Activated CD8-positive, alpha-beta memory T cell treated with anti-CD3 and anti-CD28 coated beads for 1 hour (primary cell): ENCODE measurements at places on chromosomes 4 and X.

DNA sequence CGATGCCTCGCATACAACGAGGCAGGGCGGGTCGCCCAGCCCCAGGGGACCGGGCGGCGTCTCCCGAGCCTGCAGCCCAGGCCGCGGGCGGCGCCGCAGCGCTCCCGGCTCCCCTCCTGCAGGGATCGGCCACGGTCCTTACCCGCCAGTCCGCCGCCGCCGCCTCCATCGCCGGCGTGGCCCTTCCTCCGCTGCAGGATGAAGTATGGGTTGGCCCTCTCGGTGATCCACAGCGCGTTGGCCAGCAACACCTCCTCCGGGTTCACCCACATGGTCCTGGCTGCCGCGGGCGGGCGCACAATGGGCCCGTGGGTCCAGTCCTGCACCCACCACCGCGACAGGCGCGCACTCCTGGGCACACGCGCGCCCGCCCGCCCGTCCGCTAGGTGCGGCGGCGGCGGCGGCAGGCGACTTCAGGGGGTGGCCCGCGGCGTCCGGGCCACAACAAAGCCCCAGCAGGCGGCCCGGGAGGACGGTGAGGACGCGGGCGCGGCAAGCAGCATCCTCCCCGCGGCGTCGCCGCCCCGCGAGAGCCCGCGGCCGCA is 339 bp downstream of the TBC1D9 start:
- no peak for DNase-seq

- no peak for DNase-seq
Measured at GRCh38 chrX:130402208-130402684, 459 bp downstream of the RBMX2 start.

- no peak for DNase-seq
Measured at GRCh38 chrX:44072631-44073030, 99.4 kb upstream of the NDP start.

DNA sequence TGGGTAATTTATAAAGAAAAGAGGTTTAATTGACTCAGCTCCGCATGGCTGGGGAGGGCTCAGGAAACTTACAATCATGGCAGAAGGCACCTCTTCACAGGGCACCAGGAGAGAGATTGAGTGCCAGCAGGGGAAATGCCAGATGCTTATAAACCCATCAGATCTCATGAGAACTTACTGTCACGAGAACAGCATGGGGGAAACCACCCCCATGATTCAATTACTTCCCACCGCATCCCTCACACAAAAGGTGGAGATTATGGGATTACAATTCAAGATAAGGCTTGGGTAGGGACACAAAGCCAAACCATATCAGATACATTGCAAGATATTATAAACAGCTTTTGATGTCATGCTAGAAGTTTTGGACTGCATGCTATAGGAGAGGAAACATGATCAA is 204.3 kb downstream of the VEGFC start:
- DNase-seq: no peak

DNA sequence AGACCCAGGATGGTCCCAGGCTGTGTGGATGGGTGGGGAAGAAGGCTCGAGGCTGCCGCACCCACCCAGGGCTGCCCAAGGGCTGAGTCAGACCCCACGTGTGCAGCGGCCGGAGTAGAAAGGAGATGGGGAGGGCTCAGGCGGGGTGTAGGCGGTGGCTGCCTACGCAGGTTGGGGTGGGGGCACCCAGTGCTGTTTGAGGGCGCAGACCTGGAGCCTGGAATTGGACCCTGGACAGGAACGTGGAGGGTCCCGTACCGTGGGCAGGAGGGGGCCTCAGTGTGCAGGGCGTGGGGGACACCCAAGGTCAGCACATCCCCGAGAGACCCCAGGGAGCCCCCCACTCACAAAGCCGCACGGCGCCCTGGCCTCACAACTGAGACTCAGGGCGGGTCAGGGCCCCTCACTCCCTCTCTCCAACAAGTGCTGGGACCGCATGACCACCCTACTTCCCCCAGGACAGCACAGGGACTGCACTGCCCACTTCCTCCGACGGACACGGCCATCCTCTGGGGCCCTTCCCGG is 79.9 kb downstream of the FAM53A start:
- no peak for DNase-seq

DNA sequence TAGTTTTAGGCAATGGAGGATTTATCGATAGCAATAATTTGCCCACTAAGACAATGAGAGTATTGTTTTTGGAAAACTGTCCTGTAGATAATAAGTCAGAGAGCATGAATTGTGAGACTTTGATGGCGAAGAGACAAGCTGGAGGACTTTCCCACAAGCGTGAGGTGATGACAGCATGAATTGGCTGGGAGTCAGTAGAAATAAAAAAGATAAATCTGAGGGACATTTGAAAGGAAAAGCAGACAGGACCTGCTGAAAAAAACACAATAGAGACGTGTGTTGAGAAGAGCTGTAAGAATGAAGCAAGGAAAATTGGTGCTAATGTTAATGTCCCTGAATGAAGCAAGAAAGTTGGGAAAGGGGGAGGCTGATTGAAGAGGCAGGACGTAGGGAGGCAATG is 233.5 kb downstream of the DCTD start:
- no peak for DNase-seq

- DNase-seq: no peak
Measured at GRCh38 chrX:12139934-12140611, 1.8 kb downstream of the FRMPD4 start.

DNA sequence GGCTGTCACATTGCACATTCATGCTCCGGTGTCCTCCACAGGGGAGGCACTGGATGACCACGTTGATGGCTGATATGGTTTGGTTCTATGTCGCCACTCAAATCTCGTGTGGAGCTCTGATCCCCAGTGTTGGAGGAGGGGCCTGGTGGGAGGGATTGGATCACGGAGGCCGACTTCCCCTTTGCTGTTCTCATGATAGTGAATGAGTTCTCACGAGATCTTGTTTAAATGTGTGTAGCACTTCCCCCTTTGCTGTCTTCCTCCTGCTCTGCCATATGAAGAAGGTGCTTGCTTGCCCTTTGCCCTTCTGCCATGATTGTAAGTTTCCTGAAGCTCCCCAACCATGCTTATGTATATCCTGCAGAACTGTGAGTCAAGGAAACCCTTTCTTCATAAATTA is 22.3 kb upstream of the NAT8L start:
- DNase-seq: no peak

DNA sequence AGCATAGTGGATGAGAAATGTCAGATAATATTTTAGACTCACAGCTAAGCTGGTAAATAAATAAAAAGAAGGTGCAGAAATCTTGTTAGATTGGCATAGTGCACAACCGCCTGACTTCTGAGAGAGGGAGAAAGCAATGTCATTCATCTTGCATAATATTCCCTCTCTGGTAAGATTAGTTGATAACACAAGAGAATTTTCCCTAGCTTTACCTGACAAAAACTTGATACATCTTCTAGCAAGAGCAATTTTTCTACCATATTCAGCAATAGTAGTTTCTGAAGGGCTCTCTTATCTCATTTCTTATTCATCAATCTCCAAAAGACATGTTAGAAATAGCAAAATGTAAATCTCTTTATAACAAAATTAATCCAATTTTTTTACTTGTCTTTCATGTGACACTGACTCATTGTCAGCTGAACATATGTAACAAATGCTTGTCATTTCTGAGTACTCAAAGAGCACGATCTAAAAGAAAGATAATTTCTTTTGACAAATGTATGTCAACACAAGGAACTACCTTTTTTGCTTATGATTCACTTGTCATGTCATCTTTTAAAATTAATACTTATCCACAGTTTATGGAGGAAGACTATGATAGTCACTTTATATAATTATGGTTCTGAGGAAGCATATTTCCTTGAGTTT is 240.0 kb downstream of the ARAP2 start:
- DNase-seq: no peak

- no peak for DNase-seq
Measured at GRCh38 chr4:99947190-99947578, 766 bp upstream of the DNAJB14 start.

DNA sequence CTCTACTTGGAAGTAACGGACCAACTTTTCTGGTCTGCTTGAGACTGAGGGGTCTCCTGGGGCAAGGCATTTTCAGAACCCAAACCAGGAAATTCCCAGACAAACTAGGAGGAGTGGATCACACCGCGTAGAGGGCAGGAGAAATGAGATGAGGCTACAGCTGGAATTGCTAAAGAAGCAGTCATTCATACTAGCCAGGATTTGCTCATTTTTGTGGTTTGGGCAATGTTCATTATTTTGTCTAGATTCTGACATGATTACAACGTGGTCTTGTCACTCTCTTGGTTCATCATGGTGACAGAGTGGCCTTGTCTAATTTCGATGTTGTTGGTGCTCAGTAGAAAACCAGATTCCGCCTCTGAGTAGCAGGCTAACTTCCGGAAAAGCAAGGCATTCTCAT is 63.2 kb downstream of the BANK1 start:
- no peak for DNase-seq

DNA sequence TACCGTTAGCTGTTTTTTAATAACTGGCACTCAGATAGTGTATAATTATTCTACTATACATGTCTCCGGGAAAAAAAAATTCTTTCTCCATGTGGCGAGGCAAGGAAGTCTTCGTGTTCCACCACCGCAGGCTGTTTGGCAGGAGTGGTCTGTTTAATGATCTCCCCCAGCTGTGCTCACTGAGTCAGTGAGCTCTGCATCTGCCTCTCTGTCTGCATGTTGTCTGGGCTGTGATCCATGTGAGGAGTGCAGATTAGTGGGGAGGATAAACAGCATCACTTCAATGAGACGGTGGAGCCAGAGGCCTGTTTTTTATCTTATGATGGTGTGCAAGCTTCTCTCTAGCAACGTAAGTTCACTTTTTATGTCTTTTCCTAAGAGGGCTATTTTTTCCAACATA is 69.8 kb downstream of the RPS3A start:
- no peak for DNase-seq

DNA sequence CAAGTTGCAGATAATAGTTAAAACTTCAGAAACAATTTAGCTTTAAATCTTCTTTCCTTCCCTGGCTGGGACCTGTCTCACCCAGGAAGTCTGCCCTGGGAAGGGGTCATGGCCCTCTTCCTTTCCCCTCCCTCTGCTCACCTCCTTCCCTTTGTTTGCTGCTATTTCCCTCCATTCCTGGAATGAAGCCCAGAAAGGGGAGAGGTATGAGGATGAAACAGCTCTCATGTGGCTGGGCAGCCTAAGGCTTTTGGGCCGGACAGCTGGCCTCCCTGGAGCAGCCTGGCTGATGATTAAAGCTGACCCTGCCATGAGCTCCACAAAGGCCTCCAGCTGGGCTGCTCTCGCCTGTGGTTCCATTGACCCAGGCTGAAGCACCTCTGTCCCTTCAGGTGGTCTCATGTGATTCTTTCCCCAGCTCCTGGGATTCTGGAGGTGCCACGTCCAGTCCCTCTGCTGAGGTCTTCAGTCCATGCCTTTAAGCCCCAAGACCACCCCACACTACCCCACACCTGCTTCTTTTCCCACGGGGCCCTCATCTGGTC is 202.1 kb downstream of the PTTG2 start:
- DNase-seq: no peak

DNA sequence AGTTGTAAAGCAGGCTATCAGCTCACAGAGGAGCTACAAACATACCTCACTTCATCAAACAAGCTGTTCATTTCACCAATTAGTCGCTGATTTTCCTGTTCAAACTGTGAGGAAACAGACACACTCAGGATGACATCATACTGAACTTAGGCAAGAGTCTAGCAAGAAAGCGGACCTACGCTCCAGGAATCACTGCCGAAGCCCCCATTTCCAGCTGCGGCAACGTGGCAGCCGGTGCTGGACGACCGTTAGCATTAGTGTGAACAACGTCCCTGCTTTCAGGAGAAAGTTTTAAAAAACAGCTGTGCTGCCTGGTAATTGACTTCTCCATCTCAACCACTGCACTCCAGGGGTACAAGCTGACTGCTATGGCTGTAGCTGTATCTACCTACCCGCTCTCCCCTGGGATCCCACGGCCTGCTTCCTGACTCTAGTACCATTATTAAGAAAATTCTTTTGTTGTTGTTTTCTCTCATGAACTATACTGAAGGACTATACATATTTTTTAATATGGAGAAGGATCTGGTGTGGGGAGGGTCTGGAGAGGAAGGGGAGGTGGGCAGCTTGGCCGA is 38.3 kb downstream of the NSG1 start:
- DNase-seq: no peak

DNA sequence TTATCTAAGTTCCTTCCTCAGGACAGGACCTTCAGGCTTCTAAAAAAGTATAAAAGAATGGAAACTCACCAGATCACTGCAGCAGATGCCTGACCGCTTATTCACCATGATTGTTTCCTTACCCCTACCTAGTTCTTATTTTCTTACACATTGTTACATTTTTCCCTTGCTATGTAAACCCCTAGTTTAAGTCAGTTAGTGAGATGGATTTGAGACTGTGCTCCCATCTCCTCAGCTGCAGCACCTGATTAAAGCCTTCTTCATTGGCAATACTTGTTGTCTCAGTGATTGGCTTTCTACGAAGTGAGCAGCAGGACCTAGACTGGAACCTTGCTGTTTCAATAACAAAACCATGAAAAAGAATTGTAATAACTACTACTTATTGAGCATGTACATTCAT is 4.7 kb downstream of the SPARCL1 start:
- no peak for DNase-seq

DNA sequence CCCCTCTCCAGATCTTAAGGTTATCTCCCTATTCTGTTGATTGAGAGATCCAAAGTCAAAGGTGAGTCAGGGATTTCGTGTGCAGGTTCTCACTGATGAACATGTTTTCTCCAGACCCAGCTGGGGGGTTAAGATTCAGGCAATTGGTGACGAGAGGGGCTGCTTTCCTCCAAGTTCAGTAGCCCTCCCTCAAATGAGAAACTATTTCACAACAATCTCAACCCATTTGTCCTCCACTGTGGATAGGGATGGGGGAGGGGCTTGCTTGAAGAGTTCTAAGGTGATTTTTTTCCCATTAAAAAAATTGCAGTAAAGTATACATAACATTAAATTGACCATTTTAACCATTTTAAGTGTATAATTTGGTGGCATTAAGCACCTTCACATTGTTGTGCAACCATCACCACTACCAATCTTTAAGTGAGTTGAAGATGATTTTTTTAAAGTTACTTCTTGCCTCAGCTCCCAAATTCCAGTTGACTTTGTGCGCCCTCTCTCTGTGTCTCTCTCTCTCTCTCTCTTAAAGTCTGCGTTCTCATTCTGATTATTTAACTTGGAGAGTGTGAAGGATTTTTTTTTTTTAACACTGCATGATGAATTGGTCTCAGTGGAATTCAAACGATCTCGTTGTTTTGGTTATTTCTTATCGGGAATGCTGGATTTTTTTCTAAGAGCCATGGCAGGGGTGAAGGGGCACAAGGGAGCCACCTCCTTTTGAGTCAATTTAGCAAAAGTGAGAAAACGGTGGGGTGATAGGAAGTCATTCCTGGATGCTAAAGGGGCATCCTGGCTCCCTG is 175.9 kb downstream of the SHROOM3 start:
- no peak for DNase-seq

GRCh38 chr4:157984285-157984911 is 188.4 kb downstream of the GASK1B start:
- DNase-seq: no peak

DNA sequence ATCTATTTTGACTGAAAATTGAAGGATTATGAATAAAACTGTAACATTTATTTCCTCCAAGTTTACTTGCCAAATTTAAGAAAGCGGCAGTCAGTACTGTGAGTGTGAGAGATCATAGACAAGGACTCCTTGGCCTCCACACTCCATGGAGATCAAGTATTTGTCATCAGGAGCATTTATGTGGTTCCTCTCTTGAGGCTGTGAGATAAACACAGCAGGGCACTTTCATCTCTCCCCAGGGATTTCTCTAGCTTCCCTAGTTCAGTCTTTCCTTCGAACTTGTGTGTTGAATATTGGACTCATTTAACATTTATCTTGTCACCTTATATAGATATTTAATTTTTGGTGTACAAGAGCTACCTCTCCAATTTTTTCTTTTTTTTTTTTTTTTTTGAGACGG is 40.8 kb downstream of the PDE5A start:
- no peak for DNase-seq
